ENCODE measurements at places on chromosomes 4 and X.

DNA sequence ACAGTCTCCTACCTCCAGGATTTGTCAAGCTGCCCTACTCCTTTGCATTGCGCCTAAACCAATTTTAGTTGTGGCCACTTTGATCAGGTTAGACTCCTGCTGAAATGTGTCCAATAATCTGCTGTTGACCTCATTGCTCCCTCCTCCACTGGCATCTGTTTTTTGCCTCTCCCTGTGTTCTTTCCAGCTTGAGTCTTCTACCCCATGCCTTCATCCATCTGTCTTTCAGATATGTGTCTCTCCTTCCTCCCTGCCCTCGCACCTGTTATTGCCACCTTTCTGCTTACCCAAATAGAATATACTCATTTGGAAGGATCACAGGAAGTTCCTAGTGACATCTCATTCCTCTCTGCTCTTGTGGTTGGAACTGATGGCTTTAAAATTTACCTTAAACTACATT, 366.6 kb upstream of the CLNK start:
- no peak for DNase-seq

DNA sequence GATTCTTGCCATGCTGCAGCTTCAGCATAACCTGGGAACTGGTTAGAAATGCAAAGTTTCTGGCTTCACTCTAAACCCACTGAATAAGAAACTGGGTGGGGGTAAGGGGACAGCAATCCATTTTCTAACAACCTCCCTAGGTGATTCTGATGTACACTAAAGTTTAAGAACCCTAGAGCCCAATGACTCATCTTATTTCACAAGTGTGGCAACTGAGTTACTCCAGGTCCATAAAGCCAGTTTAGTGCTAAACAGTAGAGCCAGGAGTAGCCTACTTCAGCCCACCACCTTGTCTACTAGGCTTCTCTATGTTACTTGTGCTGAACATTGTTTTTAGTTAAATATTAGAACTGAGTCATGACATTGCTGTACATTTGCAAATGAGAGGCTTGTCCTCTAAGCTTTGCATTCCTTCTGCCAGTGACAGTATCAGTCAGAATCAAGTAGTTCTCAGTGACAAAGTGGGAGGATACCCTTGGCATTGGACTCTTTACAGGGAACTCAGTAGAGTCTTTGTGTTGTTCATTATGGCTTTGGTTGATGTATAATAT, 518.0 kb downstream of the RPA4 start:
- DNase-seq, result no peak

- no peak for DNase-seq
Measured at GRCh38 chr4:3124070-3124767, 49.7 kb downstream of the HTT start.

DNA sequence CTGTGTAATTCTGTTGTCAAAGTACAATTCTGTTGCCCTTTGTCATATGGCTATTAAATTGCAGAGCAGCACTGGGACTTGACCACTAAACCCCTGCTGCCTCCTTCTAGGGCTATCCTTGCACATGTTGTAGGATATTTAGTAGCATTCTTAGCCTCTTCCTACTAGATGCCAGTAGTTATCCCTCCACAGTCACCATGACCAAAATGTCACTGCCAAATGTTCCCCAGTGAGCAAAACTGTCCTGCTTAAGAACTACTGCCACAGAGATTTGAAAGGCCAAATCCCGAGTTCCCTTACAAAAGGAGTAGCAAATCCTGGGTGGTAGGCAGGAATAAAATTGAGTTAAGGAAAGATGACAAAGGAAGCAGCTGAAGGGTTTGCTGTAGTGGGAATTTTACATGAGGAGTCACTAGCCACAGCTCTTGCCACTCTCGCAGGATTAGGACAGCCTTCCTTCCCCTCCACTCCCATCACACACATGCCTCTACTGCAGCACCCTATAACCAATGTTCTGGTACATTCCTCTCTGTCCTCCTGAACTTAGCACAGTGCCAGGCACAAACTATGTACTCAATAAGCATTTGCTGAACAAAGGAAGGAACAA, 8.4 kb downstream of the APBB2 start:
- no peak for DNase-seq

DNA sequence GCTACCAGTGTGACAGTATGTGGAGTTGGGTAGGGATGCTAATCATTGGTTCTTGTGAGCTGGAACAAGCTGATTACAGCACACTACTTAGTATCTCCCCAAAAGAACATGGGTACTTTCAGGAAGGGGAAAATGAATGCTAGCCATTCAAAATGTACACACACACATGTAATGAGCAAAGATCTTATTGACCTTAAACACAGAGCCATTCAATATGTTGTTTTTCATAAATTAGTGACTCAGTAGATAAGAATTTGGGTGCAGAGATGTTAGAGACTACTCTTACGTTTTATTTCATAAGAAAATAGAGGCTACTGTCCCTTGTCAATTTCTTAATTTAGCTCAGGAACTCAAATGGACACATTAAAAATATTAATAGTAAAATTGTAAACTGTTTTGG, 509.5 kb upstream of the ATOH1 start:
- DNase-seq, result no peak

- DNase-seq, result no peak
Measured at GRCh38 chr4:151688003-151688784, 72.6 kb downstream of the GATB start.

DNA sequence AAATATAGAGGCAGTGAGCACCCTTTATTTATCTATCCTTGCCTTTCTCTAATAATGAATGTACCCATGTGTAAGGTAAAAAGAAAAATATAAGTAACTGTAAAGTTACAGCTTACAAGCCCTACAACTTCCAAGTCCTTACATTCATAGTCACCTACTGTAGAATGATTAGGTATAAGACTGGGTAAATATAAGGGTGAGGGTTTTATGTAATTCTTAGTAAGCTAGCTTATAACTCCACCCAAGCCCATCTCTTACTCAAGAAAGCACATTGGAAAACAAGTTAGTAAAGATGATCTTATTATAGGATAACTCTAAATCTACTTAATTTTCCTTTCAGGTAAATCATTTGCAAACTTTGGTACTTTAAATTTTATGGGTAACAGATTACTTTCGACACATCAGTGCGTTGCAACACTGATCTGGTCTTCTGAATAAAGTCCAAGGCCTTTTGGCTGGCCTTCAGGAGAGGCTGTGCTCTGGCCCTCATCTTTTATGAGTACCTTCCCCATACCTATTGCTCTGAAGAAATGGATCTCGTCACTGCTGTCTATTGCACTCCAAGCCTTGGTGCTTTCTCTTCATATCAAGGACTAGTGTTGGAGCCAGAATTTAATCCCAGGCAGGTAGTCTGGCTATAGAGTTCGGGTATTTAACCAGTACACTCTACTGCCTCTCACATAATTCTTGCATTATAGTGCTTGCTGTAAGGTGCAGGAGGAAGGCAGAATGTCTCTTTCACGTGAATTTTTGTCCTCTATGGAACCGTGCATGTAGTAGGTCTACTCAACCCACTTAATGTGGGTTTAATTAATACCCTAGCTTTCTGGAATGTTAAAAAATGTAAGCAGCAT, 443.6 kb upstream of the AR start:
- DNase-seq, result no peak

Measured in cortex of kidney (tissue), 1 donor.